Foreskin keratinocyte (primary cell): ENCODE measurements at places on chromosomes 1 and 21.

DNA sequence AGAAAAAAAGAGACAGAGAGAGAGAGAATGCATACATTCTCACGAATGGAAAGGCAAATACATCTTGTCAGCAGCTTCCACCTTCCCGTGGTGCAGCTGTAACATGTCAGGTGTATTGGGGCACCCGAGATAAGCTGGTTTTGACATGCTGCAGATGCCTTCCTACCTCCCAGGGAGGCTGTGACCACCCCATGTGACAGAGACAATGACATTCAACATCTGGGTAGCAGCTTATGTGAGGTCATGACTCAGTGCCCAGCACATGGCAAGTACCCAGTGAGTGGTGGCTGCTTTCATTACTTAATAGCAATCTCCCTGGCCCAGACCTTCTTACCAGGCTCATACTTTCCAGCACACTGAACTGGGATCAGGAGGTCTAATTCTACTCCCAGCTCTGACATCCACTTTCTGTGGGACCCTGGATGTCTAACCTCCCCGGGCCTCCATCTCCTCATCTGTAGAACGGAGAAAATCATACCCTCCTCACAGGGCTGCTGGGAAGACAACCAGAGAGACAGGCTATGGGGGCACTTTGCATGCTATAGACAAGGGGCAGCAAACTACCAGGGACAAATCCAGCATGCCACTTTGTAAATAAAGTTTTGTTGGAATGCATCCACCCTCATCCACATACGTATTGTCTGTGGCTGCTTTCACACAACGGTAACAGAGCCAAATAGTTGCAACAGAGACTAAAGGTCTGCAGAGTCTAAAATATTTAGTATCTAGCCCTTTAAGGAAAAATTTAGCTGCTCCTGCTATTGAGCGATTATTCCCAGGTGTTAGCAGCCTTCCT lies 38.5 kb upstream of the ZBTB40 start:
- peak; percentile 18 for DNase-seq

DNA sequence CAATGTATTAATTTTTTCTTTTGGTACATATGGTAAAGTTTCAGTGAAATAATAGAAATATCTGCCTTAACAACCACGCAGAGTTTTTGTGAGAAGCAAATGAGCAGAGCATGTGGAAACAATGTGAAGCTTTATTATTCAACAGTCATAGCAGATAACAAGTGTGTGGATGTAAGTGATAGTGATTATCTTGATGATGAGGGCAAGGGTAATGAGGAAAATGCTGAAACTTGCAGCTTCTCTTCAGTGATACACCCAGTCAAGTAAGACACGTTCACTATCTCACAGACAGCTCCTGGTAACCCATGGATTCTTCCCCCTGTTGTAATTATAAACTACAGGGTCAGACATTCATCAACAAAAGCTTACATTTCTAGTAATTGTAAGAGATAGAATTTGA lies 14.6 kb upstream of the OR2L5 start:
- DNase-seq, result no peak

- no peak for DNase-seq
Measured at GRCh38 chr1:213381572-213382084, 330.6 kb downstream of the RPS6KC1 start.

GRCh38 chr1:88891318-88891950 lies at the start of gene GTF2B:
GTF2B (minus strand) TSS chr1:88891567; CDS start chr1:88891499, 68 bp downstream.
- DNase-seq, result peak; percentile 94

DNA sequence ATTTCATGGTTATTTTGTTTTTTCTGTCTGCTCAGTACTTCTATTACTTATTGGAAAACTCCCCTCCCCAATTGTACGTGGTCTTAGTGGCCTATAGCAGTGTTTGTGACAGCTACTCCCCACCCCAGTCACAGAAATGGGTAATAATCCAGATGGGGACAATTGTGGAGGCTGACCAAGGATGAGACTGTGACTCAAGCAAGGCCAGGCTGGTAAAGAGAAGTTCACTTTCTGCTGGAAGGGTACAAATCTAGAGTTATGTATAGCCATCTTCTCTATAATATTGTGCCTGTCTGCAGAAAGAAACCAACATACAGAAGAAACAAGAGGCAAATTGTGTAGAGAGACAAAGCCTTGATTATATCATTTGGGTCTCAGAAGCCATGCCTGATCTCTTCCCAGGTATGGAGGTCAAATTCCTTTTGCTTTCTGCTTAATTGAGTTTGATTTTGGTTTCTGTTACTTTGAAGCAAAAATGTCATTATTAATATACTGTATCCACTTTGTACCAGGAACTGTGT lies 270.4 kb downstream of the HLX start:
- DNase-seq, result no peak

DNA sequence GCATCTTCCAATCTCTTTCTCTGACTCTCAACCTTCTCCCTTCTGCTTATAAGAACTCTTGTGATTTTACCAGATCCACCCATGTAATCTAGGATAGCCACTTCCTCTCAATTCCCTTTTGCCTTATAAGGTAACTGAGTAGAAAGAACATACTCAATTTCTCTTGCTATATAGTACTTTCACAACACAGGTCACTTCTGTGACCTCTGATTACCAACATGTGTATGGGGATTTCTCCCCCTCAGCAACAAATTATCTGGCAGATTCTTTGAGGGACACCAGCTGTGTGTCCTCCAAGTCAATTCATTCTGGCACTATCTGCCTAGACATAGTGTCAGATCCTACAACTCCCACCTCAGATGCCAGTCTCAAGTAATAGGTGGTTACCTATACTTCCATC lies 62.5 kb downstream of the IL23R start:
- no peak for DNase-seq

DNA sequence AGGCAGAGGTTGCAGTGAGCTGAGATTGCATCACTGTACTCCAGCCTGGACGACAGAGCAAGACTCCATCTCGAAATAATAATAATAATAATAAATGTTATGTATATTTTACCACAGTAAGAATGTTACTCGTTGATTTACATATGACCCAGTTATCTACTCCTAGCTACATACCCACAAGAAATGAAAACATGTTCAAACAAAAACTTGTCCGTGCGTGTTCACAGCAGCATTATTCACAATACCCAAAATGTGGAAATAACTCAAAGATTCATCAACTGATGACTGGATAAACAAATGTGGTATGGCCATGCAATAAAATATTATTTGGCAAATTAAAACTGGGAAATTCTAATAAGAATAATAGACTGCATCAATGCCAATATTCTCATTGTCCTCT lies 31.7 kb upstream of the ENSA start:
- peak; percentile 84 for DNase-seq

DNA sequence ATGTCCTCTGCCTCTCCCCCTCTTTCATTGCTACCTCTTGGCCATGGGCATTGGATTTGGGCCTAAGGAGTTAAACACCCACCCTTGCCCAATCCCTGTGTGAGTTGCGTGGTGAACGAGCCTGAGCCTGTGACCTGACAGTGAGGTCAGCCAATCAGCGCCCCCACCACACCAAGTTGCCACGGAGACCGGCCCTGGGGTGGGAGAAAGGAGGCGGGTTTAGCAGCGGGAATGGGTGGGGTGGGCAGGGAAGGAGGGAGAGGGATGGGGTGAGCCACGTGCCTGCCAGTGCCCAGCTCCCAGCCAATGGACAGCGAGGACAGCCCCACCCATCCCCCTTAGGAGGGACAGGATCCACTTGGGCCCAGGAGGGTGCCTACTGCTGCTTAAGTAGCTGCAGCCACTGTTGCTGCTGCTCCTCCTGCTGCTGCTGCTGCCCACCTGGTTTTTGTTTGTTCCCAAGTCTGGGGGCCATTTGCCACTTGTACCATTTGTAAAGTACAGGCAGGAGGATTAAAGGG lies 9.5 kb downstream of the ZBTB7B start:
- DNase-seq, result no peak

DNA sequence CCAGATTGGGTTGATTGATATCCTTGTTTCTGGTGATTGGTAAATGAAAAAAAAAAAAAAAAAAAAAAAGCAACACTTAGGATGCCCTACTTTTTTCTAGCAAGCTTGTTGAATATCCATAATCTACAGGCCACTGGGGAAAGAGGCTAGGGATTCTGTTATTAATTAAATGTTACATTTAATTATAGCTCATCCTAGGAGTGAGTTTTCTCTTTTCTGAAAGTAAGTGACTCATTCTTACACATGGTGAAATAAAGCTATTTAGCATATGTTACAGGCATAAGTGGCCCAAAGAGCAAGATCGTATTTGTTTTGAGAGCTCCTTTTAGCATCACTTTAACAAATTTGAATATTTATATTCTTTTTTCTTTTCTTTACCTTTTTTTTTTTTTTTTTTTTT lies 94.5 kb downstream of the FNBP1L start:
- no peak for DNase-seq

DNA sequence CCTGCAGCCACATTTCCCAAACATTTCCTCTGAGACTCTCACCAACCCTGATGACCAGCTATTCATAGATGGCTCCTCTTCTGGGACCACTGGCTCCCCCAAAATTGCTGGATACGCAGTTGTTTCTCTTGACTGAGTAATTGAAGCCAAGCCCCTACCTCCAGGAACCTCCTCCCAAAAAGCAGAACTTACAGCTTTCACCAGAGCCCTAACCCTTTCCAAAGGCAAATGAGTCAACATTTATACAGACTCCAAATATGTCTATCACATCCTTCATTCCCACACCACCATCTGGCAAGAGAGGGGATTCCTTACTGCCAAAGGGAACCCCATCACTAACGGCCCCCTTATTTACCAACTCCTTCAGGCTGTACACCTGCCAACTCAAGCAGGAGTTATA lies 20.3 kb upstream of the CA6 start:
- no peak for DNase-seq

GRCh38 chr1:93579891-93580290 lies 101.7 kb downstream of the BCAR3 start:
- DNase-seq, result peak; percentile 39

GRCh38 chr1:87673748-87674147 lies 345.1 kb downstream of the LMO4 start:
- DNase-seq, result no peak

DNA sequence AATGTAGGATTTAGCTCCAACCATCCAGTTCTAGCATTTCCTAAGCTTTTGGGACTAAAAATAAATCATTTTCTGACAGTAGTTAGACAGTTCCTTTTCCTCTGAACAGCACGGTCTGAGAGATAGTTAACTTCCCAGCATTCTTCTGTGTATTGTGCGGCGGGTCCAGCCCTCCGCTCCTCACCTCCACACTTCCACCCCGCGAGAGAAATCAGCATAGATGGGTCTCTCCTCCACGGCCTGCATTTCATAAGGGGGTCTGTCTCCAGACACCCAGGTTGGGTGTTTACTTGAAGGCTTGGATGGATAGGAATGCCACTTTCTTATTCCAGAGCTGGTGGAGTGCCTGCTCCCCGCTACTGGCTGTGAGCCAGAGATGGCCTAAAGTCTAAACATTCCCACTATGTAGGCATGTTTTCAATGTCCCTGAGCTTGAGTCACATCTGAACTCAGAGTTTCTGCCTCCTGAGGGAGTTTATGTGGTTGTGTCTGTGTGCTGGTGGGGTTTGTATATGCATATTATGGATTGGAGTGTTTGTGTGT lies 38.0 kb upstream of the PPP2R5A start:
- DNase-seq, result no peak

- no peak for DNase-seq
Measured at GRCh38 chr1:42888013-42888633, 41.7 kb downstream of the ZNF691 start.

- no peak for DNase-seq
Measured at GRCh38 chr1:15220825-15221431, 26.1 kb upstream of the FHAD1 start.

GRCh38 chr1:212167098-212167497 lies 118.1 kb upstream of the PPP2R5A start:
- DNase-seq, result no peak

GRCh38 chr1:154323493-154323892 lies 1.8 kb upstream of the ATP8B2 start:
- no peak for DNase-seq

DNA sequence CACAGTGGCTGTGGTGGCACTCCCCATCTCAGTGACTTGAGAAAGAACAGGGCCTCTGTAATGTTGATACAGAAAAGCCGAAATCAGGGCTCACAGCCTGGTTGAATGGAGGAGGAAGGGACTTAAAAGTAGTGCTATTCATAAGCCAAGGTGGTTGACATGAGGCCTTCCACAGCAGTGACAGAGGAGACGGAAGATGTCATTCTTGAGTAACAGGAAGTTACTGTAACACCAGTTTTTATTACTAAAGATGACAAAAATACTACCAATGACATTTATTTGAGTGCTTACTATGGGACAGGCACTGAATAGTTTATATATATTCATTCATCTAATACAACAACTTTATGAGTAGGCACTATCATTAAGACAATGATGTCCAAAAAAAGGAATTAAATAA lies 52.8 kb upstream of the GNG12 start:
- no peak for DNase-seq

GRCh38 chr1:10456661-10457060 lies 6.8 kb downstream of the CORT start:
- DNase-seq, result peak; percentile 56

- DNase-seq, result peak; percentile 25
Measured at GRCh38 chr1:35726450-35727433, 8.1 kb upstream of the C1orf216 start.

- no peak for DNase-seq
Measured at GRCh38 chr1:15825800-15826199, 18.4 kb upstream of the UQCRHL start.

GRCh38 chr1:2459757-2460156 lies 16.3 kb upstream of the PLCH2 start:
- no peak for DNase-seq

DNA sequence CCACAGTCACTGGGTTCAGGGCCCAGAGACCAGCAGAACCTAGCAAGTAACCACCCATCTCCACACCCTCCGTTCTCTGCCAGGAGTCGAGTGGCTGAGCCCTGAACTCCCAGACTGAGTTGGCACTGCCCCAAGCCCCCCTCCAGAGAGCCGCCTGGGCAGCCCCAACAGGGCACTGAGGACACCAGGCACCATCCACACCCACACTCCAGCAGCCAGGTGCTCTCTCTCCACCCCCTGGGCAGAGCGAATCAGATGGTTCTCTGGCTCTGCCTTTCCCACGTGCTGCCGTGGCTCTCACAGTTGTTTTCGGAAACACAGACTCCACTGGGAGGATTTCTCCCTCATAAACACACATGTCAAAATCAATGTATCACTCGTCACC lies 13.6 kb downstream of the WDR4 start:
- no peak for DNase-seq

GRCh38 chr1:65836686-65837085 lies 44.0 kb downstream of the PDE4B start:
- DNase-seq, result no peak
